ENCODE measurements at places on chromosomes 11 and 22.
A peak's percentile ranks its signal among the peaks of the same experiment; 100 is the strongest.

DNA sequence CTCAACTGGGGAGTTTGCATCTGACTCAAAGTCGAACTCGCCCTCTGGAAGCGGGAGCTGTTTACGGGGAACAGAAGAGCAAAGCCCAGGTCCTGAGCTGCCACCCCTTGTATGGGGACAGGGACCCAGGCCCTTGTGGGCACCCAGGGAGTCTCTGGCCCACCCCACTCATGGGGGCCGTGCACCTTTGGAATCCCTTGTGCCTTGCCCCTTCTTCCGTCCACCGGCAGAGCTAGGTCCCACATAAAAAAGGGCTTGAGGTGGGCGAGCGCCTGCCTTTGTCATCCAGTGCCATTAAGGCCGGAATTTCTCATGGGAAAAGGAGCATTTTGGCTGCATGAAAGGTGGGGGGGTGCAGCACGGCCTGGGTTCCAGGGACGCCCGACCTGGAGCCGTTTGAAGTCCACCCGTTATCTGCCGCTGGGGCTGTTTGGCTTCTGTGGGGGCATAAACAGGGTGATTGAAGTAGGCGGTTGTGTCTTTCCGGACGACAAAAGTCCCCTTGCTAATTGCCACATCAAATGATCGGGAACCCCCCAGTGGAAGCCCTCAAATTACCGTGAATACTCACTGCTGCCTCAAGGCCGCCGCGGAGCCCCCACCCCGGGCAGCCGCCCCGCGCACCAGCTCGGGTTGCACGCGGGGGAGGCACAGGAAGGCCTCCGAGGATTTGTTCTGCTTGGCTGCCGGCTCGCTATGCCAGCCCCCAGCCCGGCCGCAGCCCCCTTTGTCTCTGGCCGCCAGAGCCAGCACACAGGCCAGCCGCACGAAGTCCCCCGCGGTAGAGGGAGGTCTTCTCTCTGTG is 49.0 kb upstream of the FGF3 start:
- DNase-seq, result no peak

DNA sequence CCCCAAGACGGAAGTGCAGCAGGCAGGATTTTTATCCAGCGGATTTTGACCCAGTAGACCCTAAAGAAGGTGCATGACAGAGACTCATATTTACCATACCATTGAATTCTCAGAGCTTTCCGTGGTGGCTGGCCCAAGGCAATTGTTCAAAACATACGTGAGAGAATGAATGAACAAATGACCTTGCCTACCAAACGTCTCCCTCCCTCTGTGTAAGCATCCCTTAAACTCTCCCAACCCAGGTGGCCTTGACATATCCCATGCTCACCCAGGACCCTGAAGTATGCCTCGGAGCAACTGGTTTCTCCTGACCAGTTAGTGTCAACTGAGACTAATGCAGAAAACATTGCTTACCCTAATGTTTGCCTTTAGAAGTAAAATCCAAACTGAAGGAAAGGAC is 154.9 kb downstream of the TEAD1 start:
- DNase-seq, result no peak

DNA sequence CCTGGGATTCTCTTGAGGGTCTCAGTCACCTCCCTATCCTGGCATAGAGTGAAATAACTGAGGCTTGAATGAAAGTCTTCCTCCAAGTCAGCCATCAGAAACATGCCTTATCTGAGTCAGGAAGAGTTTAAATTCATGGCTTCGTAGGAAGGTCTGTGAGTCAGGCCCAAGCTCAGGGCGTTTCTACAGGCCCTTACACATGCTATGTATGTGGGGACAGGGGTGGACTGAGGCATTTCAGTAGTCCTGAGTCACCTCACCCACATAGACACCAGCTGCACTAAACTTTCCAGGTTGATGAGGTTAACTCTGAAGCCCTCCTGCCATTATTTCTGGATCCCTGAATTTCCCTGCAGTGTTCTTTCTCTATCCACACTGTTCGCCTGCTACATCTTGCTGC is 134.6 kb upstream of the RCN1 start:
- DNase-seq, result no peak

DNA sequence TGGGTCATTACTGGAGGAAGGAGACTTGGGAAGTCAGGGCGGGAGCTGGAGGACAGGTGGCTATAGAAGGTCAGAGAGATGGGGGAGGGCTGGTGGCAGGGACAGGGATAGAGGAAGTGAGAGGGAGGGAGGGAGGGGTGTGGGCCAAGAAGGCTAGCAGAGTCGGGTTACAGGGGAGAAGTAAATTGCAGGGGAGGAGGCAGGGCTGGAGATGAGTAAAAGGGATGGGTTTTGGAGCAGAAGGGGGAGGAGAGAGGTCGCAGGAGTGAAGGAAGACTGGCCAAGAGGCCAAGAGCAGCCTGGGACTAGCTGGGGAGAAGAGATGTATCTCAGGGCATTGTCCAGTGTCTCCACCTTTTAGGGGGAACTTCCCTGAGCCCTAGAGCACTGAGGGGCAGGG is 33.0 kb downstream of the LRRC10B start:
- DNase-seq, result no peak

DNA sequence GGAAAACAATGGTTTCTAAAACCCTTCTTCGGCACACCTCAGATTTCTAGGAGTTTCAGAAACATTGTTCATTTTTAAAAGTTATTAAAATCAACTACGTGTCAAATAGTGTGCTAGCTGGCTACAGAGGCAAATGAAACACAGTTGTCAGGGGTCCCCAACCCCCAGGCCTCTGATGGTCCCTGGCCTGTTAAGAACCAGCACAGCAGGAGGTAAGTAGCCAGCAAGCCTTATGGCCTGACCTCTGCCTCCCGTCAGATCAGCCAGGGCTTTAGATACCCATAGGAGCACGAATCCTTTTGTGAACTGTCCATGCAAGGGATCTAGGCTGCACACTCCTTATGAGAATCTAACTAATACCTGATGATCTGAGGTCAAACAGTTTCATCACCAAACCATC is 648.2 kb downstream of the FAM181B start:
- no peak for DNase-seq

GRCh38 chr11:119772641-119773415 is 43.8 kb upstream of the NECTIN1 start:
- DNase-seq, result no peak

DNA sequence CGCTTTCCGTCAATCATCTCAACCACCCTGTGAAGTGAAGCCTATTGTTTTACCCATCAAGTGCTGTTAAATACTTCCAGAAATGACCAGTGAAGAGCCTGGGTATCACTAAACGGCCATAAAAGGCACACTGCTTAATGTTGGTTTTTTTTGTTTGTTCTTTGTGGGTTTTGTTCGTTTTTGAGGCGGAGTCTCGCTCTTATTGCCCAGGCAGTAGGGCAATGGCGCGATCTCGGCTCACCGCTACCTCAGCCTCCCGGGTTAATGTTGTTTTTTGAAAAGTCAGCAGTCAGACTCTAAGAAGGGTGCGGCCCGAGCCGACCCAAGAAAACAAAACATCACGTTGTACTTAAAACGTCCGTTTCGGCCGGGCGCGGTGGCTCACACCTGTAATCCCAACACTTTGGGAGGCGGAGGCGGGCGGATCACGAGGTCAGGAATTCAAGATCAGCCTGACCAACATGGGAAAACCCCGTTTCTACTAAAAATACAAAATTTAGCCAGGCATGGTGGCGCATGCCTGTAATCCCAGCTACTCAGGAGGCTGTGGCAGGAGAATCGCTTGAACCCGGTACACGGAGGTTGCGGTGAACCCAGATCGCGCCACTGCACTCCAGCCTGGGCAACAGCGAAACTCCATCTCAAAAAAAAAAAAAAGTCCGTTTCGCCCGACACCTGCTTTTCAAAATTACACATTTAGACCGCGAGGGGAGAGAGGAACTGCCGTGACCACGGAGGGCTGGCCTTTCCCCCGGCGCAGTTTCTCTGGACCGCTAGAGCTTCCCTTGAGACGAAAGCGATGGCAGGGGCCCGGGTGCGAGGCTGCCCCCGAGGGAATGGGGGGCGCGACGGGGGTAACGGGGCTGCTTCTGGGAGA is 714 bp downstream of the CD59 start:
- DNase-seq, result peak; percentile 46

- DNase-seq, result no peak
These were observed 451.3 kb downstream of the OPCML start for GRCh38 chr11:133081020-133081419.

GRCh38 chr22:40960145-40960544 is 9.0 kb downstream of the RBX1 start:
- DNase-seq, result no peak

DNA sequence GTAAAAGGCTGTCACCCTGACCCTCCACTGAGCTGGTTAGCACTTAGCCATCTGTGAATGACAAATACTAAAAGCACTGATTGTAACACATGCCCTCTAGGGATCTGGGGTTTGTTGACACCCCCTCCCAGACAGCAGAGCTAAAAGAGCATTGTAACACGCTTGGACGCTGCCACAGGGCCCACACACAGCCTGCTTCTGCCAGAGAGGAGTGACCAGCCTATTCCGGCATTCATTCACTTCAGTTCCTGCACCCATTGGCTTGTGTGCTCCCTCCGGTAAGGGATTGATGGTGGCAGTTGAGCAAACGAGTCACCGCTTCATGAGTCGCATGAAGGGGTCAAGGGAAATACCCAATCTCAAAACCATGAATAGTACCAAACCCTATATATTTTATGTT is 15.8 kb downstream of the OR10D3 start:
- DNase-seq, result no peak

DNA sequence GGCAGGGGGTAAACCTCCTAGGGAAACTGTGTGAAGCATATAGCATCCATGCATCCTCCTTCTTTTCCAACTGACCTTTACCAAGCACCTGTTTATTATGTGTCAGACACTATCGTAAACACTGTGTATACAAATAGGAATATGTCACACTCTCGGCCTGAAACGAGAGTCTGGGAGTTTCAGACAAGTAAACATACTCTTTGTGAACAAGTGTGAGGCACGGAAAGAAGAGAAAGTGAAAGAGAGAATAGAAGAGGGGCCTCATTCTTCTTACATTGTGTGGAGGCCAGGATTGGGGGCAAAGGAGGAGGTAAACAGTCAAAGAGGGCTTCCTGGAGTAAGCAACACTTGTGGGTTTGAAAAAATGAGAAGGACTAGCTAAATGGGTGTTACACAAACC is 16.4 kb downstream of the CSNK2A3 start:
- DNase-seq, result no peak

- DNase-seq, result no peak
These were observed 37.5 kb downstream of the MACROD1 start for GRCh38 chr11:64128255-64129006.

DNA sequence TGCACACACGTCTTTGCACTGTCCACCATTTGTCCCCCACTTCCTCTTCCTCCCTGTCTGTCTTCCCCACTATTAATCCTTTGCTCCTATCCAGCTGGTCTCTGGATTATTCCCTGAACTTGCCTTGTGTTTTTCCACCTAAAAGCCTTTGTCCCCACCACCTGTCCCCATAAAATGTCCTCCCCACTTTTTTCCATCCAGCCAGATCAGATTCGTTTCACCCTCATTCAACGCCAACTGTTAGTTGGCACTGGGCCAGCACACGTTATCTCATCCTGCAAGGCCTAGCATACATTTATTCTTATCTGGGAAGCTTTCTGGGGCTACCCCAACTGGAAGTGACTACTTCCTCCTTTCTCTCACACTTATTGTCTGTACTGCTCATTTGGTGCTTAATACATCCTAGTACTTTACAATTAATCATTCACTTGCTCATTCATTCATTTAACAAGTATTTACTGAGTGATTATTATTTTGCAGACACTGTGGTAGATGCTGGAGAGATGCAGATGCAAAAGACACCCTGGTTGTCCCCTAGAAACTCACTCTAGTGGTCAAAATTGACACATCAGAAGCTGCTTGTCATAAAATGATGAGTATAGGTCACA is 96.2 kb downstream of the RASSF10 start:
- DNase-seq, result no peak

DNA sequence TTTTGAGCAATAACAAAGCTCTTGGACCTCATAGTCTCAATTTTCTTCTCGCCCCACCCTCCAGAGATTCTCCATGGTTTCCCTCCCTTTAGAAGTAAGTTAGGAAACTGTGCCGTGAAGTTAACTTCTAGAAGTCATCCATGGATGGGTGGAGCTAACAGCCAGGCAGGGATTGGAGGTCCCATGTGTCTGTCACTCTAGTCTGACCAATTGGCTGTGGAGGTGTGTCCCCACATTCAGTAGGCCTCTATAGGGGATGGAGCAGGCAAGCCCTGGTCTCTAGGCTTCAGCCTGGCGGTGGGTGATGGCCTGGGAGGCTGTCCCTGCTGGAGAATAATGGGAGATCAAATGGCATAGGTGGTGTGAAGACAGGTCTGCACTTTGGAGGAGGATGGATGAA is 50.7 kb downstream of the TP53I11 start:
- DNase-seq, result peak; percentile 50

- DNase-seq, result no peak
These were observed 297.7 kb upstream of the FAT3 start for GRCh38 chr11:91926965-91927364.

- DNase-seq, result peak; percentile 49
These were observed 4.0 kb upstream of the HMOX1 start for GRCh38 chr22:35376728-35377472.

- DNase-seq, result no peak
These were observed 174.2 kb upstream of the MPPED2 start for GRCh38 chr11:30760345-30760744.

GRCh38 chr11:115552151-115552772 is 48.0 kb upstream of the CADM1 start:
- no peak for DNase-seq

DNA sequence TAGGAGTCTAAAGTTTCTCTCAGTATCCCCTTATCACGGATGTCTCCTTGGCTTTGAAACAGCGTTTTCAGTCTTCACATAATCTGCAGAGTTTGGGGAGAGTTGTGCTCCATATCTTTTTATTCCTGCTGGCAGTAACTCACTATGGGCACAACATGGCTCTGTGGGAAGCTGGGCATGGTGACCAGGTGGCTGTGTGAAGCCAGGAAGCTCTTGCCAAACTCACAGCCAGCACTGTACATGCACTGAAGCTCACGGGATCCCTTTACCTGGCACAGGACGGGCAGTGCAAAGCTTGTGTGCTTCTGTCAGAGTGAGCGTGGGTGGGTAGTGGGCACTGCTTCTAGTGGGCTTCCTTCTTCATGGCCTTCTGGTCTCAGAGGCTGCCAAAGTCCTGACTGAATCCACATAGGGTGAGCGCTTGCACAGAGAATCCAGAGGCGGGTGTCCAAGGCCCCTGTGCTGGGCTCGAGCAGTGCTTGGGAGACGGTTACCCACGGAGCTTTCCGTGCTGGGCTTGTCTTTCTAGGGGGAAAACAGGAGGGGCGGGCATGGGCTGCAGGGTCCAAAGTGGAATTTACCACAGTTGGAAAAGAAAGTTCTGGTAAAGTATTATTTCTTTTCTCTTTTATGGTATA is 10.8 kb upstream of the KDM4E start:
- DNase-seq, result no peak

- no peak for DNase-seq
These were observed 114.5 kb upstream of the CRYBB3 start for GRCh38 chr22:25085156-25085555.

DNA sequence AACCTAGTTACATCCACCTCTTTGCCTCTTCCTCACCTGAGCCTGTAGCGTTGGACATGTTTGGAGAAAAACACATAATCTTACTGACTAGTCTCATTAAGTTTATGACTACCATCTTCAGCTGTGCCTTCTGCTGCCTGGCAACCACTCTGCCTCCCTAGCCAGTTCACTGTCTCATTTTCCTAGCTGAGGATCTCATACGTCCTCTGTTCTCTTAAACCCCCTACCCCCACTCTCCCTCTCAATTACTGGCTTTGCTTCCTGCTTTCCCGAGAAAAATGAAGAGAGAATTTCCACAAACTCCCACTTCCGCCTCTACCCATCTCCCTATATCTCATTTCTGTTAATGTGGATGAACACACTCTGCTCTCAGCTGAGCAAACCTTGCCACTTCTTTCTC is 239.3 kb upstream of the POU2AF2 start:
- DNase-seq, result no peak

All from CD4-positive, alpha-beta T cell treated with Interleukin-4 for 1 hour (primary cell).